ENCODE measurements at places on chromosomes 2 and 18. TPM values are rescaled to one million over a fixed set of nuclear protein-coding genes. Genes with fewer than 3 reads are reported as not detected.

SLC5A7 gene
- total RNA-seq: 0.48 TPM

CENPO gene
- total RNA-seq: 7.9 TPM

UGT1A10 gene
- total RNA-seq: not detected

IL36RN gene
- not detected for total RNA-seq

MTLN gene
- 67.4 TPM for total RNA-seq

GRCh38 chr2:19623488-19623887 lies 265.1 kb upstream of the OSR1 start:
- H3K27me3 ChIP-seq: no peaks in the 10 kb centered on the region
- no peaks in the 10 kb centered on the region for H3K36me3 ChIP-seq
- no peak overlapping the region for H3K27ac ChIP-seq
- H3K4me1 ChIP-seq: no peaks in the 10 kb centered on the region

DNA sequence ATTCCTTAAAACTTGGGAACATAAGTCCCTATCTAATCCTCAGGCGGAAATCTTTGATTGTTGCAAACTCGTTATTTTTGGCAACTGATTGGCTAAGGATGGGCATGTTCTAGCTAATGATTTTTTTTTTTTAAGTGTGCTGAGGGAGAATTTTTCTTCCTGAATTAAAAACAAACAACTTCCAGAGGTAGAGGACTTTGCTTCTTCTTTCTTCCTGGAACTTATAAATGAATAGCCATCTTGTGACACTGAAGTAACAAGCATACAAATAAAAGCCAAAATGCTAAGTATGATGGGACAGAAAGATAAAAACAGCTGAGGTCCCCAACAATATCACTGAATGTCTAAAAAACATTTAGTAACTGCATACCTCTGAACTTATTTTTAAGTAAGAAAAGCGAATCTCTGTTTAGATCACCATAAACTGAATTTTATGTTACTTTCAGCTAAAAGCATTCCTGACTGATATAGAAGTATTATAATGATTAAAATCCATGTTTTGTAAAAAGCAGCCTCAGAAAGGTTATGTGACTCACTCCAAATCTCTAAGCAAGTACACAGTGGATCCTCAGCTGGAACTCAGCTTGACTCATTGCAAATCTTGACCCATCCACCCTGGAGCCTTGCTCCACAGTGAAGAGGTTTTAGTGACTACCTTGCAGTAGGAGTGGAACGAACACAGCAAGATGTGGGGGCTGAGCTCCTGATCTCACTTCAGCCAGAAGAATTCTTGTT lies 344.4 kb downstream of the CLIP4 start:
- no peaks in the 10 kb centered on the region for H3K27me3 ChIP-seq
- H3K36me3 ChIP-seq: no peaks in the 10 kb centered on the region
- no peak for DNase-seq
- H3K4me3 ChIP-seq: no peak overlapping the region

DNA sequence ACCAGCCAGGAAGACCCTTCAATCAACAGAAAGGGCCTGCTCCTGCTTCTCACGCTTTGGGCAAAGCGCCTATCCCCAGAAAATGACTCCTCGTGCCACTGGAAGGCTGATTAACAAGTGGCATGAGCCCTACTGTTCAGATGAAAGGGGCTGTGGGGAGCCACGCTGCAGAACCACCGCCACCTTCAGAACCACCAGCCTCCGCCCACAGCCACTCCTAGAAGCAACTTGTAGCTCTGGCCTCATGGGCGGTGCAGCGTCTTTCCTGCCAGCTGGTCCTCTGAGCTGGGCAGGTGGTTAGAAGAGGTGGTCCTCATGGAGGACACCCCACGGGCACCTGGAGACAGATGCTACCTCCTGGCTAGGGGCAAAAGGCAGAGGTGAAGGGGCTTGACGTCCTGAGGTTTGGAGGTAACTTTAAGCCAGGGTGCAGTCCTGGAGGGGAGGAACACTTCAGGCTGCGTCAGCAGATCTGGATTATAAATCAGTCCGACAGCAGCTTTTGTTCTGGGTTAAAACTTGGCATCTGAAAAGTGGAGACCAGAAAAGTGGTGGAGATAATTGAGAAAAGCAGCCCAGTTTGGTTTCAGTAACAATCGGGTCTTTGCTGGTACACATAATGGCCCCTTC lies 861 bp upstream of the SEMA4C start:
- H3K36me3 ChIP-seq: peaks cover 7% of the 10 kb centered on the region
- peak overlapping the region; percentile 94 for H3K27ac ChIP-seq
- peak overlapping the region; percentile 71 for H3K4me3 ChIP-seq
- peak; percentile 40 for DNase-seq
- H3K27me3 ChIP-seq: no peaks in the 10 kb centered on the region

GRCh38 chr2:20744366-20745335 lies 77.7 kb downstream of the GDF7 start:
- H3K4me3 ChIP-seq: no peak overlapping the region
- no peaks in the 10 kb centered on the region for H3K27me3 ChIP-seq
- H3K4me1 ChIP-seq: no peaks in the 10 kb centered on the region

DNA sequence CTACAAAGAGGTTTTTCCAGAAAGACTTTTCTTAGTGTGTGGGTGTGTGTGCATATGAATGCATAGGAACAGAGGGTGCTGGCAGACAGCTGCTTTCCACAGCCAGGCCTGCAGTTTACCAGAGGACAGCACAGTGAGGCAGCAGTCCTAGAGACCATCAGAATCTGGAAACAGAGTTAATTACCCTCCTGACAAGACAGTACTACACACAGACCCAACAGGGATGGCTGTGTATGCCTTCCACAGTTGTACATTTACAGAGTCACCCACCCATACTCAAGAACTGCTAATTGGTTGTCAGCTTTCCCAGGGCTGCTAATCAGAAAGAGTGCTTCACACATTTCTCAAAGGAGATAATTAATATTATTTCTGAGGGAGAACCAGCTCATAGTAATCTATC lies 104.7 kb downstream of the FEZ2 start:
- H3K4me3 ChIP-seq: no peak overlapping the region
- peaks cover 2% of the 10 kb centered on the region for H3K36me3 ChIP-seq
- peaks cover 8% of the 10 kb centered on the region for H3K4me1 ChIP-seq
- H3K27ac ChIP-seq: no peak overlapping the region

- no peaks in the 10 kb centered on the region for H3K27me3 ChIP-seq
- H3K4me3 ChIP-seq: no peak overlapping the region
- H3K4me1 ChIP-seq: no peaks in the 10 kb centered on the region
These were observed 79.6 kb downstream of the SLC4A10 start for GRCh38 chr2:161703863-161704262.

DNA sequence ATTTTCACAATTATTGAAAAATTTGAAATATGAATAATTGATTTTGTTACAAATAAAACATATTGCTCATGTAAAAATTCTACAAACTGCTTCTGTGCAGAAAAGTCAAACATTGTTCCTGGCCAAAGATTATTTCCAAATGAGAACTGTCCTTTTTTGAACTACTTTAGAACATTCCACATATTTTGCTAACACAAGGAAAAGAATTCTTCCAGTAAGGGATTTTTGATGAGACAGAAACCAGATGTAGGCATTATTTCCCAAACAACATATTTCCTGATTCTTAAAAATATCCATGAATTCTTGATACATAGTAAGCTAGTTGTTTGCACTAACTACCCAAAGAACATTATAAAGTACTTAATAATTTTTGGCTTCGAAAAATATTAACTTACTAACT lies 715.2 kb downstream of the CCDC85A start:
- H3K27ac ChIP-seq: no peak overlapping the region
- no peaks in the 10 kb centered on the region for H3K27me3 ChIP-seq
- no peaks in the 10 kb centered on the region for H3K36me3 ChIP-seq
- no peak overlapping the region for H3K4me3 ChIP-seq
